Hepatocyte (in vitro differentiated cells): ENCODE measurements at places on chromosomes 1 and 21. TPM values are rescaled to one million over a fixed set of nuclear protein-coding genes. Genes with fewer than 3 reads are reported as not detected.

DNA sequence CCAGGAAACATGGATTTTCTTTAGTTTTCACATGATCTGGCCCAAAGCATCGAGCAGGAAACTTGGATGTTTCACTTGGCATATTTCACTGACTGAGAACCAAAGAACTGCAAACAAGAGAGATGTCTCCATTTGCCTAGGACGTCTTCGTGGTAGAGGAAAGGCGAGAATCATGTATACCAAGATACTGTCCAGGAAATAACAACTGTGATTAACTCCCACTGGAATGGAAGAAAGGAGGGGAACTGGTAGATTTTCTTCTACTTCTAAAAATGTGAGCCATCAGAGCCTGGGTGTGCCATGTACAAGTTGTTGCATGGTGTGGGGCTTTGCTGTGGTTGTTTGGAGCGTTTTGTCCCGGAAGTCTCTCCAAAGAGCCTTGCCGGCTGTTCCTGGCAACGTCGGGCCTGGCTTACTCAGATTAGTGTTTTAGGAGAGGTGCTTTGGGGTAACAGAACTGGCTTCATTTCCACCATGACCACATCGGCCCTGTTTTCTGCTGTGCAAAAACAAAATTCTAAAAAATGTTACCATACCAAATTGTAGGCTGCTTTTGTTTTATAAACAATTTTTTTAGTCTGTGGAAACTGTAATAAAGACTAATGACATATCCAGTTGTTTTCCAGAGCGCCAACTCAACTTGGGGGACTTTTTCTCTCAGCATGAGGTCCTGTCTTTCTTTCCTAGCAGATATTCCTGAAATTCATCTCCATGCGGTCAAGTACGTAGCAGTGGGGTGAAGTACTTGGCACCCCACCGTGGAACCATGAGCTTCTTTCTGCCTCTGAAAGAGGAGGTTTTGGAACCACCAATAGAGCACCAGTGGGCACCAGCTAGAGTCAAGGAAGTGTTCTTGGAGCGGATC lies 118.3 kb downstream of the TM2D1 start:
- H3K27me3 ChIP-seq, result no peaks in the 10 kb centered on the region
- H3K36me3 ChIP-seq, result no peaks in the 10 kb centered on the region
- no peak for DNase-seq
- H3K4me1 ChIP-seq, result no peaks in the 10 kb centered on the region

- H3K4me3 ChIP-seq, result peak overlapping the region; percentile 95
- peak overlapping the region; percentile 89 for H3K27ac ChIP-seq
- H3K27me3 ChIP-seq, result no peaks in the 10 kb centered on the region
- no peaks in the 10 kb centered on the region for H3K4me1 ChIP-seq
Measured at GRCh38 chr1:165828103-165828668, 772 bp downstream of the UCK2 start.

GRCh38 chr1:219573960-219574359 lies 38.9 kb downstream of the ZC3H11B start:
- no peak overlapping the region for H3K4me3 ChIP-seq
- DNase-seq, result no peak
- H3K27me3 ChIP-seq, result peaks cover 4% of the 10 kb centered on the region
- no peaks in the 10 kb centered on the region for H3K36me3 ChIP-seq
- H3K4me1 ChIP-seq, result no peaks in the 10 kb centered on the region
- no peak overlapping the region for H3K27ac ChIP-seq

DNA sequence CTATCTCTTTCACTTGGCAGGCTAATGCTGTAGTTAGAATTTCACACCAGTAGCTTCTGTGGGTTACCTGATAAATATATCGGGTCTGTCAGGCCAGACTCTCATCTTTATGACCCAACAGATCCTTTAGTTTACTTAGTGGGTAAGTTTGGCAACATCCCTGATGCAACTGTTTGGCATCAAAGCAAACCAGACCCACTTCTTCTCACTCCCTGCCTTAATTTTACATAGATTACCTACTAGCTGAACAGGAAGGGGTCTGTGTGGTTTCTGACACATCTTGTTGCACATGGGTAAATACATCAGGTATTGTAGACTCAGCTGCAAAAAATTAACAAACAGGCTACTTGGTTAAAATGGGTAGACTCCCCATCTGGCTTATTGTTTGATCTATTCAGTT lies 3.2 kb upstream of the GUK1 start:
- H3K4me3 ChIP-seq, result no peak overlapping the region
- H3K36me3 ChIP-seq, result no peaks in the 10 kb centered on the region
- no peak for DNase-seq
- H3K27ac ChIP-seq, result no peak overlapping the region
- H3K4me1 ChIP-seq, result peaks cover 11% of the 10 kb centered on the region

GRCh38 chr1:208500375-208500774 lies 256.2 kb upstream of the PLXNA2 start:
- H3K27me3 ChIP-seq, result no peaks in the 10 kb centered on the region
- no peaks in the 10 kb centered on the region for H3K36me3 ChIP-seq
- no peak for DNase-seq
- H3K4me1 ChIP-seq, result no peaks in the 10 kb centered on the region

DNA sequence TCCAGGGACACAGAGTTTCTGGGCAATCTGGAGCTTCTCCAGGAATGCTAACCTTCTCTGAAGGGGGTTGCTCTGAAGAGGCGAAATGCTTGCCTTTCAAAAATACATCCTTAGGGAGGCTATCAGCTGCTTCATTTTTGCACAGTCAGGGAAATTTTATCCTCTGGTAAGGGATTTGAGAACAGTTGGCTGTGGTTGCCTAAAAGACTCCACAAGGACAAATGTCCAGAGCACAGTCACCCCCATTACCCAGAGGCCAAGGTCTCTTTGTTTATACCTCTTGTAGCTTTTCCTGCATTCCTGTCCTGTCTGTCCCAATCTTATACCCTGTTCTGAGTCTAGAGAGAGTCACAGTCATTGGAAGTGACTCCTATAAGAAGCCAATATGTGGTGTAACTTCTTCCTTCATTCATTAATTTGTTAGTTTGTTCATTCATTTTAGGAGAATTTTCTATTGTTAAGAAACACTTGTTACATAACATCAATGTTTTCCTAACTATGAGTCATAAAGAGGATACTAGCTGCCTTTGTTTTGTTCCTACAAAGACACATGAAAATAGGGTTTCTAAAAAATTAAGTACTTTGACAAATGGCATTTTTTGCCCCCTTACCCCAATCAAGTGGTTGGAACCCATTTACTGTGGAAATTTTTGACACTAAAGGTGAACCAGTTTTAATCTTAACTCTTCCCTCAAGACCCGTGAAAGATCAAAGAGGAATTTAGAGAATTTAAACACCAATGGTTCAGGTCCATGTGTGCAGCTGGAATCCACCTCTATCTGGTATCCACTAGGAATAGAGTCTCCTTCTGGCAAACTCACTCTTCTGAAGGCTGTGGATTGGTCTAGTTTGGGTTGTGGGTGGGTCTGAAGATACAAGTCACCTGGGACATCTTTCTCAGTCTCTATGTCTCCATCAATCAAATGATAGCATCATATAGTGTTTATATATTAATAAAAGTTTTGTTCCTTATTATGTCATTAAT lies 47.1 kb downstream of the GPR88 start:
- H3K27ac ChIP-seq, result no peak overlapping the region
- no peak overlapping the region for H3K4me3 ChIP-seq
- H3K36me3 ChIP-seq, result no peaks in the 10 kb centered on the region
- peaks cover 8% of the 10 kb centered on the region for H3K4me1 ChIP-seq

The CD5L gene
- total RNA-seq, result not detected in 2 replicates
